ENCODE measurements at places on chromosomes 2 and 18. TPM values are rescaled to one million over a fixed set of nuclear protein-coding genes. Genes with fewer than 3 reads are reported as not detected.

DNA sequence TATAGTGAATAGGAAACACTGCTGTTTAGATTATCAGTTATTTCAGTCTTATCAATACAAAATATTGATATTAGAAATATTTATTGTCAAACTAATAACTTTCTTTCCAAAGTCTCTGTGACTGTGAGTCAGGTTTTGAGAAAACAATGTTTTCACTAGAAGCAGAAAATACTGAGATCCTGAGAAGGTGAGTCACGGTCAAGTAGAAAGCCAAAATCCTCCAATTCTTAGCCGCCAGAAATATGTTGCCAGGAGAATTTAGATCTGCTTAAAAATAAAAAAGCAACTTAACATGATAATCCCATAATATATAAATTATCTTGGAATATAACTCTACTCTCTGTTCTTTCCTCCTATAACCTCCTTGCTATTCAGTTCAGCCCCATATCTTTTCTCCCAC is 181.9 kb upstream of the NRXN1 start:
- H3K36me3 ChIP-seq = no peaks in the 10 kb centered on the region
- no peak overlapping the region for H3K4me3 ChIP-seq
- no peaks in the 10 kb centered on the region for H3K27me3 ChIP-seq
- no peak for DNase-seq
- no peak overlapping the region for H3K27ac ChIP-seq

The NIF3L1 gene
- 28.3 TPM for total RNA-seq

The COL4A3 gene
- total RNA-seq = not detected

DNA sequence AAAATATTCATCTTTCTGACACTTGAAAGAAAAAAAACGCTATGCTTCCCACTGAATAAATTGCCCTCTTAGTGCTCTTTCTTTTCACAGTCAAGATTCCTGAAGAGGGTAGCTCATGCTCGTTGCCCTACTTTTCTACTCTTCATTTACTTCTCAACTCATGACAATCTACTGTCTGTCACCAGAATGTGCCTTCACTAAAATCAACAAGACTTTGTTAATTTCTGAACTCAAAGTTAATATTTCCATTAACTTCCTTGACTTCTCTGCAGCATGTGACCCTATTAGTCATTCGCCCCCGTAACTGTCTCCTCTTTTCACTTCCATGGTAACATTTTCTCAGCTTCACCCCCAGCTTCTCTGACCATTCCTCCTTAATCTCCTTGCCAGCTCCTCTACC is 98.9 kb upstream of the MAPRE2 start:
- no peak overlapping the region for H3K4me3 ChIP-seq
- no peaks in the 10 kb centered on the region for H3K36me3 ChIP-seq
- no peak overlapping the region for H3K27ac ChIP-seq
- DNase-seq = no peak
- H3K4me1 ChIP-seq = no peaks in the 10 kb centered on the region
